RWPE1 (cell line): ENCODE measurements at places on chromosomes 13 and 19.

GRCh38 chr13:30681843-30682242 is 53.5 kb upstream of the ALOX5AP start:
- DNase-seq, result no peak

GRCh38 chr19:21694171-21694906 is 73.0 kb downstream of the ZNF100 start:
- no peak for DNase-seq

DNA sequence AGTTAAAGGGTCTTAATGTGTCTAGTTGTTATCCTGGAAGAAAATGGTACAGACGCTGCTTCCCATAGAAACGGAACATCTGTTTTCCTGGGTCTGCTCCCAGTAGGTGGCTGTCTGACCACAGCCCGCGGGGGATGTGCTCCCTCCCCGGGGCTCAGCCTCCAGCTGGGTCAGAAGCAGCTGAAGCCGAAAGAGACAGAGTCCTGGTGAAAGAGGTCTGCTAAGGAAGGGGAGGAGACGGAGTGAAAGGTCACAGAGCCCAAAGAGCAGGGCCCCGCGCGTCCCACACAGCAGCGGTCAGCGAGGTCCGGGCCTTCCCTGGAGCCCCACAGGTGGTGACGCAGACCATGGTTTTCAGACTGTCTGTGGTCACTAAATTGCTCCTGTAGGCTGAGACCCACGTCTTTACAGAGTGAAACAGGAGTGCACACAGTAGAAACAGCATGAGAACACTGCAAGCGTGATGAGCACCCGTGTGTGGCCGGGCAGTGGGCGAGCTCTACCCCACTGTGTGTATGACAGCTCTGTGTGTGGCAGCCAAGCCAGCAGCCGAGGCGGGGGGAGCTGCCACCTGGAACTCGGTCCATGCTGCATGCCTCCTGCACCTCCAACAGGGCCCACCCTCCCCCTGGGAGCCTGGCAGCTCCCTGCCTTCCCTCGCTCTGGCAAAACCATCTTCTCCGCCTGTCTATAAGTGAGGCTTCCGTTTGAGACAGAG is 52.0 kb upstream of the C13orf46 start:
- DNase-seq, result no peak

DNA sequence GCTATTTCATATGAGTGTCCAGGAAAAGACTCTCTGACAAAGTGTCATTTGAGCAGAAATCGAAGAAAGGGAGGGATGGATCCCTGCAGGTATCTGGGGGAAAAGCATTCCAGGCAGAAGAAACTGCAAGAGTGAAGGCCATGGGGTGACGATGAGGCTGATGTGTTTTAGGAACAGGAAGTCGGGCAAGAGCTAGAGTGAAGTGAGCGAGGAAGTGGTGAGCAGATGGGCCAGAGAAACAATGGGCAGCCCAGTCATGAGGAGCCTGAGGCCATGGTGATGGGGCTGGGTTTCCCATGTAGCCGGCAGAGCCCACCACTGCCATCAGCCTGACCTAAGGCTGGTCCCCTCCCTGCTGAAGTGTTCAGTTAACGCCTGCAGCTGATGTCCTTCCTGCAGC is 150.2 kb downstream of the TNFSF13B start:
- DNase-seq, result no peak

- DNase-seq, result no peak
These were observed 7.7 kb downstream of the KASH5 start for GRCh38 chr19:49395581-49396407.
